ENCODE measurements at places on chromosomes 5 and 9. TPM values are rescaled to one million over a fixed set of nuclear protein-coding genes. Genes with fewer than 3 reads are reported as not detected.

SREK1 gene
- total RNA-seq = 160 TPM

PLEKHG4B gene
- not detected for total RNA-seq

RXFP3 gene
- not detected for total RNA-seq

SPATA31E1 gene
- total RNA-seq = not detected

PCDH12 gene
- total RNA-seq = not detected

ALDH7A1 gene
- total RNA-seq = 0.35 TPM

COQ4 gene
- total RNA-seq = 30.4 TPM

ADAMTS12 gene
- not detected for total RNA-seq

RNF183 gene
- not detected for total RNA-seq

SETD9 gene
- total RNA-seq = 3.1 TPM

CMBL gene
- total RNA-seq = 0.59 TPM

DNA sequence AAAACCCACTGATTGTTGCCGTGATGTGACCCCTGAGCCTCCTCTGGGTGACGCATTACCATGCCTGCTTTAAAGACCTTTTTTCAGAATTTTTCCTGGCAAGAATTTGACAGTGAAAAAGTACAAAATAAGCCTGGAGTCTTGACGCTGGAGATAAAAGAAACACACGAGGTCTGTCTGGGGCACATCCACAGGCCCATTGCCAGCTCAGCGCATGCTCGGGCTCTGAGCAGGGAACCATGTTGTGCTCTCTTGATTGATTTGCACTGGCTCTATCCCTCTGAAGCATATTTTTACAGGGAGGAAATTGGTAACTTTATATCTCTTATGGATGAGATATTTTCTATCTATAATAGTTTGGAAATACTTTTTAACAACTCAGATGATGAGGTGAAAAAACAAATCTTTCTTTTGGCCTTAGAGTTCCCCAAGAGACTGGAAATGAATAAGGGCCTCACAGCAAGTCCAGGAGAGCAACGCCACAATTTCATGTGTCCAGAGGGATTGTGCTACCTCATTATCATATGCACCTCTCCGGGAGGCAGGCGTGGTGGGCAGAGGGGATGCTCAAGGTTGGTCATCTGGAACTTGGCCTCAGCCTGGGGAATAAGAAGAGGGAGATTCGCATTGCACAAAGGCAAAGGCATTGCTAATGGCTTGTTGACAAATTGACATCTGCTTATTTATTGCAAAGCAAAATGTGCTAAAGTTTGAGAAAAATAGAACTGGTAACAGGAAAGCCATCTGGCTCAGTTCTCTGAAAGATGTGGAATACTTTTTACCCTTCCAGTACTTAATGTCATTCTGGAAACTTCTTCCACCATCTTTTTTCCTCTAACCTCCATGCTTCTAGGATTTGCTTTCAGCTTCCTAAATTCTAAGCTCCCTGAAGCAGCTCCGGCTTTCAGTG, 183.8 kb downstream of the PJA2 start:
- no peak for DNase-seq

GRCh38 chr9:34689116-34689470, 2.0 kb downstream of the CCL19 start:
- no peak for DNase-seq

- DNase-seq = no peak
These were observed 288.5 kb upstream of the ANKH start for GRCh38 chr5:15160091-15160490.

- DNase-seq = no peak
These were observed 50.0 kb upstream of the PPARGC1B start for GRCh38 chr5:149679876-149680809.

- DNase-seq = peak; percentile 37
These were observed 9.7 kb downstream of the ORM2 start for GRCh38 chr9:114339130-114339908.

GRCh38 chr9:98549401-98549800, 159.3 kb downstream of the GABBR2 start:
- DNase-seq = no peak

- DNase-seq = no peak
These were observed 321.0 kb upstream of the TRPC7 start for GRCh38 chr5:136686192-136686872.

- no peak for DNase-seq
These were observed 262.8 kb downstream of the RFX3 start for GRCh38 chr9:3262826-3263529.

GRCh38 chr5:59792983-59793585, 100.4 kb downstream of the PDE4D start:
- no peak for DNase-seq

DNA sequence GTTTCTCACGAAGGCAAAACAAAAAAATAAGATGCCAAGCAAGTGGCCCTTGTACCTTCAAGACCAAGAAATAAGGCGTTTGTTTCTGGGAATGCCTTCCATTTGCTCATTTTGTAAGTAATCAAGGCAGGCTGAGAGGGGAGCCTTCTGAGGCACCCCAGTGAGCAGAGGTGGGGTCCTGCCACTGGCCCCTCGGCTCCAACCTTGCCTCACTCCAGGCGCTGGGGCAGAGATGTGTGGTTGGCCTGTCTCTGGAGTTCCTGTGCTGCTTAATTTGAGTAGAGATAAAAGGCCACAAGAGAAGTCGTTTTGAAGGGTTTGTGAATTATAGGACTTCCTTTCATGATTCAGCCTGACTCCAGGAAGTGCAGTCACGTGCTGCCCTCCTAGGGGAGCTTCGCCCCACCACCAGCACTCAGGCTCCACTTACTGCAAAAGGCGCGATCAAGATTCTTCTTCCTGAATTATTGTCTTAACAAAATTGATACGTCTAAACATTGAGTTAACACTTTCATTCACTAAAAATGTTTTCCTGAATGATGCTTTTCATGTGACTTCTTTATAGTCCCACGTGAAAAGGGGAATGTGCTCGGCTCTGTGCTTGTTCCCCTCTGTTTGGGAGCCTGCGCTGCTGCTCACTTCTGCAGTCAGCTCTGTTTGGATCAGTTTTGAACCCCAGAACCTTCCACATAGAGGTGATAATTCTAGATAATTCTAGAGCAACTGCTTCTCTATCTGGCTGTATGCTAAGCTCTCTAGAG, 13.7 kb downstream of the SYK start:
- no peak for DNase-seq

- DNase-seq = no peak
These were observed 488.9 kb upstream of the TNC start for GRCh38 chr9:115606838-115607237.

GRCh38 chr5:129063483-129064113, 31.0 kb upstream of the ISOC1 start:
- no peak for DNase-seq

- DNase-seq = no peak
These were observed 896 bp downstream of the EBF1 start for GRCh38 chr5:159098603-159099436.

GRCh38 chr9:136939996-136940525, 4.5 kb downstream of the FBXW5 start:
- no peak for DNase-seq

DNA sequence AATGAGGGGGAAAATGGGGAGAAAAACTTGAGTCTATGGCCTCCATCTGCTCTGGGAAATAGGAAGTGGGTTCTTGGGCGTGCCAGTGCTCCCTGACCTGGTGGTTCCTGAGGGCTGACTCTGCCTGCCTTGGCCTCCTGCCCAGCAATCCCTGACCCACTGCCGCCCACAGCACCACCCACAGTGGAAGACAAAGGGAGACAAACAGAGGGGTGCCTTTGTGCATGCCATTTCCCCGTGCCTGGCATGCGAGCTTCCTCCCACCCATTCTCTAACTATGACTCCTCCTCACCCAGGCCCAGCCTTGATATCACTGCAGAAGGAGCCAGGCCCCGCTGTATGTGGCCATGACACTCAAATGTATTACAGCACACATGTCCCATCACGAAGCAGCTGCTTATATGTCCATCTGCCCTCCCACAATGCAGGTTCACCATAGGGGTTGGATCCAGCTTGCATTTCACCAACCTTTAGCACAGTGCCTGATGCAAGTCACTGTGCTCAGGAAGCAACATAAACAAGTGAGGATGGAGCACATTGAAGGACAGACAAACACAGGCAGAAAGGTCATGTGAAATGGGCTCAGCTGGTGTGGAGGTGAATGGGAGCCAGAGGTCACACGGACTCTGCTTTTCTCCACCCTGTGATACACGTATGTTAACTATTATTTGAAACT, 84.4 kb downstream of the ADRB2 start:
- DNase-seq = no peak

DNA sequence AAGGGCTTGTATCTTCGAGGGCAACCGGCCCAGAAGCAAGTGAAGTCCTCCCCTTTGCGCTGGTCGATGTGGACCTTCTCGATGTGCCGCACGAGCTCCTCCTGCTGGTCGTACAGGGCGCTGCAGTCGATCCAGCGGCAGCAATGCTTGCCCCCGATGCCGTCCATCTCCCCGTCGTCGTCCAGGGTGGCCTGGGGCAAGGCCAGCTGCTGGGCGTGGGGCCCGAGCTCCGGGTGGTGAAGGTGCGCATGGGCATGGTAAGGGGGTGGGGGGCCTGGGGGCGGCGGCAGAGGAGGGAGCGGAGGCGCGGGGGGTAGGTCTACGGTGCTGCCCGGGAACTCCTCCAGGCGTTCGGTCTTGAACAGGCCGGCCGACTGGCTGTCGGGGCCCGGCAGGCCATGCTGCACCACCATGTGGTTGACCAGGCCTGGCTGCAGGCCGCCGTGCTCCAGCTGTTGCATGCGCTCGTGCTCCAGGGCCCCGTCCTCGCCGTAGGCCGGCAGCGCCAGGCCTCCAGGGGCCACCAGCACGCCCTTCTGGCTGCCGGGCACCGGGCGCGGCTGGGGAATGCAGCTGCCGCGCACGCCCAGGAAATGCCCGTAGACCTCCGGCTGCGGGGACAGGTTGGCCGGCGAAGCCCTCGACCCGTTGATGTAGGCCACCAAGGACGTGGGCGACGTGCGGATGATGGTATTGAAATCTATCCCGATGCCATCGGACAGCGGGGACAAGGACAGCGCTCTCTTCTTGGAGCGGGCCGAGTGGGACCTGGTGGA, 181.8 kb downstream of the GLIS3 start:
- DNase-seq = peak; percentile 38

DNA sequence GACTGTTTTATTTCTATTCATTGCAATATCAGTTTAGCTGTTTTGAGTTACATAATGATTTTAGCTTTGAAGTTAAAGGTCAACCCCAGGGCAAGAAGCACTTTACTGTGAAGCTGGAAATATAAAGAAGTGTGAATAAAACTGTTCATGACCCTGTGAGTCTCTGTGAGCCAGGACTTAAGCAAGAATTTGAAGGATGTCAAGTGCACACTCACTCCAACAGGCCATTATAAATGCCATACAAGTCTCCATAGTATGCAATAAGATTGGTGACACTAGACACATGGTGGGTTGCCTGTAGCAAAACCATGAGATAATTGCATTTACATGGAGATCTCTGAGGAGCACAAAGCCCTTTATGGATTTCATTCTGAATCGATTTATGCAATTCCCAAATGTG, 318.7 kb upstream of the ITGA1 start:
- no peak for DNase-seq

DNA sequence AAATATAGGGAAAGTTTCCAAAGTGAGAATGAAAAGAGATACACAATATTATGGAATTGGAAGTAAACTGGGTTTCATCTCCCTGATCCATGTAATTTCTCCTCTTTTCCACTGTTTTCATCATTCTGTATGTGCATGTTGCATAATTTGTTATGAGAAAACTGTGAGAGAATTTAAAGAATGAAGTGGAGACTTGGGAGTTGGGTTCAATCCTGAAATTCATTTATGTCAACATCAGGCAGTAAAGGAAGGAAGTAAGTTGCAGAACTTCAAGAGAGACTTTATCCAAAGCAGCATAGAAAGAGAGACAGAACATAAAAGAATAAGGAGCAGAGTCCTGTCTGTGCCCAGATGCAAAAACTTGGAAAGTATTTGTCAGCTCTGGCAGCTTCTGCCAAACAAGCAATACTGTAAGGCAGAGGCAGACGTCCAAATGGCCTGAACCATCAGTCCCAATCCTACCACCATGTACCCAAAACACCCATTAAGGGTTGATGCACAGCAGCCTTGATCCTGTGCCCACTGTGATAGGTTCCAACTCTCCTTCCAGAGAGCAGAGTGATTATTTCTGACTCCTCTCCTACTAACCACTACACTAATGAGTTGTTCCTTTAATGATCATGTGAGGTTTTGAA, 425.3 kb upstream of the CDH6 start:
- DNase-seq = no peak

- DNase-seq = peak; percentile 48
These were observed 133.4 kb downstream of the UGCG start for GRCh38 chr9:112029921-112030444.

DNA sequence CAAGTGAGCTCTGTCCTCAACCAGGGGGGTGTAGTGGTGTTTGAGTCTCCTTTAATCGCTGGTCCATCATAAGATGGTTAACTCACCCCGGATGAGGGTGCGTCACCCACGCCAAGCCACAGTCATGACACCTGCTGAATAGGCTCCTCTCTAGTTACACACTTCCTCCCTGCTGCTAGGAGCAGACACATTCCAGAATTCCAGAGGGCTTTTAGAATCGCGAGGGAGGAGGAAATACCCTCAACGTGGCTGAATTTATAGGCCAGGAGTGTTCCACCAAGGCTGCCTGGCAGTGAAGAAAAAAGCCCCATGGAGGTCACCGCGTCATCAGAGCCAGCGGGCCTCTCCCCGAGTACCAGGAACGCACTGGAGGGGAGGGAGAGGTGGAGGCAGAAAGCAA, 5.1 kb downstream of the GLRX start:
- peak; percentile 59 for DNase-seq

DNA sequence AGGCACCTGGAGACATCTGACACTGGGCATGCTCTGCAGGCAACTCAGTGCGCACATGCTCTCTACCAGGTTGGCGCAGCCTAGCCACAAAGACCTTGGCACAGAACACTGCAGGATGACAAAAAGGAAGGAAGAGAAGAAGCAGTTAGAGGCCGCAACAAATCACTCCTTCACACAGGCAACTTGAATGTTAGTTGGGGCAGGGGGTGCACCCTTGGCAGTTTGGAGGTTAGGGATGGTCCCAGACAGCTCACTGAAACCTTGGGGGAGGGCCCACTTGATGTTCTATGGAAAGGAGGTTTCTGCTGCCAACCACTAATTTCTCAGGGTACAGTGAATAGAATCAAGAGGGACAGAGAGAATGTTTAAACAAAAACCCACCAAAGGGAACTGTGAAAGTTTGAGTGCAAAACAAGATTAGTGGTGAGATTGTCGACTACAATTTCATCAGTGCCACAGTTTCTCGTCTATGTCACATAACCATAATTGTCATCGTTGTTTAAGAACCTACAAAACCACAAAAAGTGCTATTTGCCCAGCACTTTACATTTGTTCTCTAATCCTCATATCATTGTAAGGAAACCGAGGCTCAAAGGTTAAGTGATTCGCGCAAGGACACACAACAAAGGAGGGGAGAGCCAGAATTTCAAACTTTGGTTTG, 48.7 kb downstream of the FBXW11 start:
- DNase-seq = peak; percentile 28

- no peak for DNase-seq
These were observed 40.0 kb downstream of the MTMR12 start for GRCh38 chr5:32272746-32273145.

- DNase-seq = peak; percentile 28
These were observed 134.5 kb upstream of the FSTL4 start for GRCh38 chr5:133746834-133747233.

DNA sequence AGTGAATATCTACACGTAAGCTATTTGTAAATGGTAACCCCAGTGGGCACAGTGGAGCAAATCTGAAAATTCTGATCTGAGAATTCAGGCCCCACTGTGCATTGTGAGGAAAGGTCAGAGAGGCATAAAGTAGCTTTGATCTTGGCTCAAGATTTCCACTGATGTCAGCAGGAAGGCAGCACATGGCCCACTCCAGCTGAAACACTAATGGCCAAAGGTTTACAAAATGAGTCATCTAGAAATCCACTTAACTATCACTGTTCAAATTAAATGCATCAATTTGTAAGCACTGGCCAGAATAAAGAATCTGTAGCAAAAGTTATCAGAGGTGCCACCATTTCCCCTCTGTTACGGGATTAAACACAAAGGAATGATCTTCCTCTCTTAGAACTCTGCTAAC, 191.6 kb downstream of the C9orf152 start:
- DNase-seq = no peak
